ENCODE measurements at places on chromosomes 2 and 18.
A peak's percentile ranks its signal among the peaks of the same experiment; 100 is the strongest.

DNA sequence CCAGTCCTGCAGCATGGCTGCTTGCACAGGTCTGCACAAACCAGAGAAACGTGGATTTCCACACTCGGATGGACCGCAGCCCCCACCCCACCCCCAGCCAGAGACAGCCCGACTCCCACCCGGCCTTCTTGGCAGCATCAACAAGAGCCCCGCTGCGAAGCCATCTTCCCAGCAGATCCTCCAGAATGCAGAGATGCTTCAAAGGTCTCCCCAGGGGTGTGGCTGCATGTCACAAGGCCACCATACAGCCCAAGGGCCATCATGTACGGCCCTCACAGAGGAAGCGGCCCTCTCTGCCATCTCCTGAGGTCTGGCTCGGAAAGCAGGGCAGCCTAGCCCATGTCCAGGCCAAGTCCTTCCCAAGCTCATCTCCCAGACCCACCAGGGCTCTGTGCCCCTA lies 11.5 kb downstream of the DNMT3A start:
- no peak for DNase-seq

- DNase-seq, result no peak
These were observed 468.4 kb downstream of the SUCLG1 start for GRCh38 chr2:83990636-83991035.

DNA sequence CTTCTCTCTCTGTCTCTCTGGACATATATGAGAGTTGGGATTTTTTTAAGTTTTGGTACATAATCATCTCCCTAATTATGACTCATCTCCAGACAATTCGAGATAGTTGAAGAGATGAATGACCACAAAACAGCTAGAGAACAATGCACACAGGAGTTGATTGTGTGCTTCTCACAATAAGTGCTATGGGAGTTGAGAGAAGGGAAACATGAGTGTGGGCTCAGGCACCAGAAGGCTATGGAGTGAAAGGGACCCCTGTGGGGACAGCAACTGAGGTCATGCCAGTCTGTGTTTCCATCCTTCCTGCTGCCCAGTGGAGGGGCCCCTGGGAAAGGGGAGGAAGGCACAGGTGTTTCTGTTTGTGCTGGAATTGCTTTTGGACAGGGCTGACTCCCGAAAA lies 6.5 kb upstream of the YWHAQ start:
- no peak for DNase-seq

GRCh38 chr2:227509824-227510619 lies 38.1 kb downstream of the AGFG1 start:
- no peak for DNase-seq

- DNase-seq, result no peak
These were observed 1.4 kb downstream of the ASB3 start for GRCh38 chr2:53785366-53785765.

DNA sequence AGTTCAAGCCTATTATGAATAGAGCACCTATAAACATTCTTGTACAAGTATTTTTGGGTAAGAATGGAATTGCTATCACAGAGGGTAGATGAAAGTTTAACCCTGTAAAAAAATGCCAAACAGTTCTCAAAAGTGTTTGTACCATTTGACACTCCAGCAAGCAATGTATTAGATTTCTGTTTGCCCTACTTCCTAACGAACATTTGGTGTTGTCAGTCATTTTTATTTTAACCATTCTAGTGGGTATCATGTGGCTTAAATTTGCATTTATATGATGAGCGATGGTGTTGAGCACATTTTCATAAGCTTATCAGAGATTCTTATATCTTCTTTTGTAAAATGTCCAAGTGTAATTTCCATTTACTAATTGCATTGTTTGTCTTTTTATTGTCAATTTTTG lies 608.2 kb upstream of the ACVR2A start:
- DNase-seq, result no peak

- no peak for DNase-seq
These were observed 118.9 kb upstream of the OTOS start for GRCh38 chr2:240259201-240259923.

DNA sequence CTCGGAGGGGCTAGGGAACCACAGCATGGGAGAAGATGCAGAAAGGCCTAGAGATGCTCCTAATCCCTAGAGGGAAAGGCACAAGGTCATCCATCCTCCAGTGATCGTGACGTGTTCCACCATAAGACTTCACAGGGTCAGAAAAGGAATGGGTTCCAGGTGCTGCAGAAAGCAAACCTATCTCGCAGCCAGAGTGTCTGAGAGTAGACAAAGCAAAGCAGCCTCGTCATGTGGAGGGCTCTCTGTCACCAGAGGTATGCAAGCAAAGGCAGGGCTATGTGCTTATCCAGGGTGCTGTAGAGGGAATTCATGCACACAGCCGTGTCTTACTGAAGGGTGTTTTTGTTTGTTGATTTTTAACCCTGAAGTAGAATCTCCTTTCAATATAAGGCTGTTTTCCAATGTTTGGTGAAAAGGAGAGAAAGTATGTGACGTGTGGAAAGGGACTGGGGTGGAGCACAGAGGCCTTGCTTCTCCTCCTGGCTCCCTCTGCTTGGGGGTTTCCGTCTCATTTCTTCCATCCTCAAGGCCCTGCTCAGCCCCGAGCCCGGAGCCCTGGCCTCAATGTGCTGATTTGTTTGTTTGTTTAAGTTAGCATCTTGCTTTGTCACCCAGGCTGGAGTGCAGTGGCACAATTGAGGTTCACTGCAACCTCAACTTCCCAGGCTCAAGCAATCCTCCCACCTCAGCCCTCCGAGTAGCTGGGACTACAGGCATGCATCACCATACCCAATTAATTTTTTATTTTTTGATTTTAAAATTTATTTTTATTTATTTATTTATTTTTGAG lies 3.0 kb downstream of the GPR55 start:
- no peak for DNase-seq

- no peak for DNase-seq
These were observed 128.4 kb upstream of the CBLN2 start for GRCh38 chr18:72672364-72673184.

DNA sequence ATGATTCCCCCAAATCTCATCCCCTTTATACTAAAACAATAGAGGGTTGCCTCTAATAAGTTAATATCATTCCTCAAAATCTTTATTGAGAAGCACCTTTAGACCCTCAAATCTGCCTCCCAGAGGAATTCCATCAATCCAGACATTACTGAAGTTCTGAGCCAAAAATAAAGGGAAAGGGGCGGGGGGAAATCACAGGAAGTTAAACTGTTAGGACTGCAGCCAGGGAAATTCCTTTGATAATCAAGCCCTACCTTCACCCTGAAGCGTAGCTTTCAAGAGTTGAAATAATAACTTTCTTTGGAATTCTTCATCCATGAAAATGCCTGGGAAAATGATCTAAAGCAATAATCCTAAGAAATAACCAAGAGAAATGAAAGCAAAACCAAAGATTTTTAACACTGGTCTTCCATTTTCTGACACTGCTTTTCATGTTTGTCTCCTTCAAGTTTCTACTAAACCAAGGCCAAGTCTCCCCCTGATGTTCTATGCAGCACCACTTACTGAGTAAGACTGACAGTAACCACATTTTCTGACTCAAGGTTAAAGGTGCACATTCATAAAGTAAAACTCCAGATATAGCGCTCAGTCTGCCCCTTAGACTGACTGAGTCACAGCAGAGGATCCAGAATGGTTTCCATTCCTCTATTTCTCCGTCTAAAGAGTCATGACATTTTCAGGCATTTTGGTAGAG lies 78.2 kb downstream of the TCF4 start:
- no peak for DNase-seq

GRCh38 chr2:69253112-69253511 lies 133.9 kb downstream of the GFPT1 start:
- DNase-seq, result no peak

- no peak for DNase-seq
These were observed 63.2 kb downstream of the LYPD6 start for GRCh38 chr2:149393614-149394013.

DNA sequence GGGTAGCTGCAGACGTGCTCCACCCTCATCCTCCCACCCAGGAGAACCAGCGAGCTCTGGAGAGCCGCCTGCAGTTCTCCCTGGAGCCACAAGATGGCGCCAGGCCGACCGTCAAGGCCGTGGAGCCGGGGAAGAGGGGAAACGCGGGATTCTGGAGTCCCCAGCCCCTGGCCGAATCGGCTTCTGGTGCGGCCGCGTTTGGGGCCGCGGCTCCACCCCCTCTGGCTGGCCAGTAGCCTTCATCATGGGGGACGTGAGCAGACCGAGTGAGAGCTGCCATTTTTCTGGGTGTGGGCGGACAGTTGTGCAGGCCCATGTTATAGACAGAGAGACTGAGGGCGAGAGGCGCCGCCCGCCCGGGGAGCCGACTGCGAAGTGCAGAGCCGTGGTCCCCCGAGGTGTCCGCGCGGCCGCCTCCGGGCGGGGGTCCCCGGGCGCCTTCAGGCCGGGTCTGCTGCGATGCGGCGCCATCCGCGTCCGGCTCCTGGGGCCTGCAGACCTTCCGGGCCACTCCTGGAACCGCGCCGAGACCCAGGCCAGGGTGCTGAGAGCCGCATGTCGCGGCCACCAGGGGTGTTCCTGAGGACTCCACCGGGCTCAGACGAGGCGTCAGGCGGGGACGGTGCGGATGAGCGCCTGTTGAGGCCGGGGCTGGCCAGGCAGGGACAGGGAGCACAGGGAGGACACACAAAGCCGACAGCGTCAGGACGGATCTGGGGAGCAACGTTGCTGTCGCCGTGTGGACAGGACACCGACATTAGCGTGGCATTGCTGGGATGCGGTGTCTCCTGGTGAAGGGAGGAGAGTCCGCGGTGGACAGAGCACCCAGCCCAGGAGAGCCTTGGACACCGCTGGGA lies 418.2 kb upstream of the HS6ST1 start:
- peak; percentile 23 for DNase-seq

- DNase-seq, result no peak
These were observed 214.1 kb downstream of the MEIS1 start for GRCh38 chr2:66649006-66649405.

- no peak for DNase-seq
These were observed 4.0 kb downstream of the LPIN1 start for GRCh38 chr2:11750422-11750821.

GRCh38 chr18:77102259-77103040 lies 30.1 kb downstream of the MBP start:
- DNase-seq, result no peak

DNA sequence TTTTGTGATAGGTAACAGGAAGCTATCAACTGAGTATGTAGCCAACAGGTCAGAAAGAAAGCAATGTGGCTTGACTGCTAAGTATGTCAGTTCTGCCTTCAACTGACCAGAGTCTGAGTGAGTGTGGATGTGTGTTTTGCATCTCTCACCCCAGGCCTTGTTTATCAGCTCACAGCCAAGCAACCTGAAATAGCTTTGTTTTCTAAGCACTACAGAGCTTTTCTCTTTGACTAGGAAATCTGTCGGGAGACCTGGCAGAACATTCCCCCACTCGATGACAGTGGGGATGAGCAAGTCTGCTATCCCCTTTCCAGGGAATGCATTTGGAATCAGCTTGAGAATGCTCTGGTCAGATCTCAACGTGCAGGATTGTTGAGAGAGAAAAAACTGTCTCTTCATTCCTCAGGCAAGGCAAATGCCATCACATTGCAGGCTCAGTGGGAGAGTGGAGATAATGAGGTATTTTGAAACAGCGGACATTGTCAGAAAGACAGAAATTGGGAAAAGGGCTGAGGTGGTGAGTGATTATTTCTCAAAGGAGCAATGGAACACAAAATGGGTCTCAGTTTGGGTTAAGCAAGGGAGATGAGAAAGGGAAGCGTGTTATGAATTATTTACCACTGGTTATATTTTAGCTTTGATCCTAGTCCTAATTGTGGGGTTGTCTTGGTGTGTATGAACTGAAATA lies 233.8 kb upstream of the PIK3C3 start:
- DNase-seq, result no peak

GRCh38 chr2:18690342-18690741 lies 101.0 kb upstream of the NT5C1B start:
- DNase-seq, result no peak

GRCh38 chr2:127945281-127945680 lies 59.5 kb upstream of the AMMECR1L start:
- DNase-seq, result no peak

GRCh38 chr2:121598087-121598486 lies 51.2 kb downstream of the CLASP1 start:
- DNase-seq, result no peak

- DNase-seq, result no peak
These were observed 2.9 kb downstream of the TNFRSF11A start for GRCh38 chr18:62327977-62328376.

GRCh38 chr2:109253217-109253616 lies 124.2 kb downstream of the SH3RF3 start:
- no peak for DNase-seq

GRCh38 chr2:156700681-156701080 lies 264.5 kb downstream of the GPD2 start:
- no peak for DNase-seq

- no peak for DNase-seq
These were observed 585.9 kb upstream of the SYT4 start for GRCh38 chr18:43863180-43863579.

- DNase-seq, result no peak
These were observed 36.9 kb upstream of the NT5C1B start for GRCh38 chr2:18626256-18626668.

DNA sequence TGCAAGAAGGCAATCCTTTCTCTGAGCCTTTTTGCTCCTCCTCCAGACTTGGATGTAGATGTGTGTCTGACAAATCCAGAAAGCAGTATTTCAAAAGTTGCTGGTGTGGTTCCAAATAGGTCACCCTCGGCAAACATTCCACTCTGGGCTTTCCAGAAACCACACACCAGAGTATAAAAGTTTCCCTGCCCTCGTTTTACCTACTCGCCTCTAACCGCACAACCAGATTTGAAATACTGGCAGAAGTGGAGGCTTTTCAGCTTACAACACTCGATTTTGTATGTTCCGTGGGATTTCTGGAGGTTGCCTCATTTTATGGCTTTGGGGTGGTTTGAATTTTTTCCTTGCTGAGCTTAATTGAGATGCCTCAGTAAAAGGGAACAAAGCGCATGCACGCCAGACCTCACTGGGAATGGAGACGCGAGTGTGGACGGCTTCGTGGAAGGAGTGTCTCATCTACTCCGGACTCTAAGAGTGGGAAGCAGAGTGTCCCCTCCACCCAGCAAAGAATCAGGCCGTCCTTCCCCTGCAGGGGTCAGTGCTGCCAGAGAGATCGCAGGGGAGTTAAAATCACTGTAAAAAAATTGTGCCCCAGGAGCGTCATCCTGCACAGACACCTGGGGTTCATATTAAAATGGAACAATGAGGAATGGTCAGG lies 44.0 kb upstream of the RPL31 start:
- DNase-seq, result no peak

- DNase-seq, result no peak
These were observed 104.6 kb downstream of the ACKR3 start for GRCh38 chr2:236674238-236674637.

DNA sequence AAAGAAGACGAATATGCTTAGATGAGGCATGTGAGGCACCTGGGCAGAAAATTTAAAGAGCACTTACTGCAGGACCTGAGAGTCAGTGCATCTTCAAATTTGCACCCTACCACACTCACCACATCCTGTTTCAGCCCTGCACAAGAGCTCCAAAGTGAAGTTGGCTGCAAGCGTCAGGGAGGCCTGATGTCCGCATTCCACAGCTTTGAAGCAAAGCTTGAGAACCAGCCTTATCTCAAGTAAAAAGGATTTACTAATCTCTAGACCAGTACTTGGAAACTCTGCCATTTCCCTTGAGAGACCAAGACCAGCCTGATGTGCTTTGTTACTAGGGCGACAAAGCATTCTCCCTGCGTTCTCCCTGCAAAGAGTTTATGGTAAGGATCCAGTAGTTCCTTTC lies 3.4 kb upstream of the ASNSD1 start:
- DNase-seq, result no peak

Data from stimulated activated CD4-positive, alpha-beta T cell treated with anti-CD3 and anti-CD28 coated beads, Interleukin-15, amount 100 ng/mL, for 1 hour (primary cell).